ENCODE measurements at places on chromosomes 7 and 10. TPM values are rescaled to one million over a fixed set of nuclear protein-coding genes. Genes with fewer than 3 reads are reported as not detected.

DNA sequence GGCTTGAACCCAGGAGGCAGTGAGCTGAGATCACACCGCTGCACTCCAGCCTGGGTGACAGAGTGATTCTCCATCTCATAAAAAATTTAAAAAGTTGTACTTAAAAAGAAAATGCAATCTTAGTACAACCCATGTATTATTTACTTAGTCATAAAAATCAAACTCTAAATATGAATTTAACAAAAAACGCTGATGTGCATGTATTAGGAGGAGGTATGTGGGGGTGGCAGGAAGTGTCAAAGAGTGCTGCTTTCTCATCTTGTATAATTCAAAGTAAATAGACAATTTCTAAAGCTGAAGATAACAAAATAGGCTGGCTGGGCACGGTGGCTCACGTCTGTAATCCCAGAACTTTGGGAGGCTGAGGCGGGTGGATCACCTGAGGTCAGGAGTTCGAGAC is 81.0 kb upstream of the NRBF2 start:
- no peak for DNase-seq

- no peak for DNase-seq
Observed at GRCh38 chr10:96073722-96074121, 30.3 kb downstream of the CCNJ start.

GRCh38 chr10:108208038-108208437 is 1043.5 kb upstream of the SORCS1 start:
- DNase-seq = no peak

- DNase-seq = no peak
Observed at GRCh38 chr10:81367132-81367531, 507.9 kb upstream of the NRG3 start.

DNA sequence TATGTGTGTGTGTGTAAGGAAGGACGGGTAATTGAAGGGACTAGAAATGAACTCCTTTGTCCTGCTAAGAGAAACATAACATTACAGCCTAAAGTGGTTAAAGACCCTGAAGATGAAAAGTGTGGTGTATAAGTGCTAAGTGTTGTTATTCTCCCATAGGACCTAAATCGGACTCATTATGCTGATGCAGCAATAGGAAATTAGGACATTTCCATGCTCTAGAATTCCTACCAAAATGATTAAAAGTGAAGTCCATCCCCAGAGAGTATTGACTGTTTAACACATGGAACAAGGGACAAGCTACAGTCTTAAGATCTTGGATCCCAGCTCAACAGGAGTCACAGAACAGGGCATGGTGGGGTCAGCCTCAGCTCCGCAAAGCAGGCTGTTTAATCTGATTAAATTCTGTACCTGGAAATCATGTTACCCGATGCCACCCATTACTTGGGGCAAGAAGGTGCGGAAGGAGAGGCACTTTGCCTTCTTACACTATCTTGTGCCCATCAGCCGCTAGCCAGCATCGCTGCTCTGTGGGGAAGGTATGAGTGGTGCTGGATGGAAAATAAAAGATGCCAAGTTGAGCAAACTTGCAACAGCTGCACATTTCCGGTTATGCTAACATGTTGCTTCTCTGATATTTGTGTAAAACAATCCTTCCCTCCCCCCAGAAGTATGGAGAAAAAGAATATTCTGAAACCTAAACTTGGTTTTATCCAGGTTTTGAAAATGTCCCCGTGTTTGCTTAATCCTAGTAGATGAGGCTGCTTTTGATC is 100.5 kb downstream of the CREB5 start:
- DNase-seq = no peak

DNA sequence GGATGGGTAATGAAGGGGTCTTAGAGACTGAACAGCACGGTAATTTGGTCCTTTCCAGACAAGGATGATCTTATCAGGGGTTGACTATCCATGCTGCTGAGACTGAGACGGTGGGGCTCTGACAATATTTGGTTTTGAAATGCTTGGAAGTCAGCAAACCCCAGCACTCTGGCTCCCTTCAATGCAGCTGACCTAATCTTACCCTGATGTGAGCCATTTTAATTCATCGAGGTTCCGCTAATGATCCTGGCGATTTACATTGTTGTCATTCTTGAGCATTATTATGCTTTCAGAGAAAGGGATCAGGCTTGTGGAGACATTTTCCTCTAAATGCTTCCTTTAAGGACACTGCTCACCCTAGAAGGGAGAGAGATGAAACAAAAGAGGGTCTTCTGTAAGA is 114.6 kb upstream of the BMPER start:
- no peak for DNase-seq

GRCh38 chr7:27697861-27698430 is 35.3 kb upstream of the HIBADH start:
- DNase-seq = no peak

GRCh38 chr7:131548371-131548770 is 8.1 kb downstream of the PODXL start:
- DNase-seq = no peak

GRCh38 chr10:95792211-95792780 is 36.3 kb downstream of the ENTPD1 start:
- no peak for DNase-seq

- no peak for DNase-seq
Observed at GRCh38 chr7:81618396-81619014, 151.3 kb downstream of the HGF start.

DNA sequence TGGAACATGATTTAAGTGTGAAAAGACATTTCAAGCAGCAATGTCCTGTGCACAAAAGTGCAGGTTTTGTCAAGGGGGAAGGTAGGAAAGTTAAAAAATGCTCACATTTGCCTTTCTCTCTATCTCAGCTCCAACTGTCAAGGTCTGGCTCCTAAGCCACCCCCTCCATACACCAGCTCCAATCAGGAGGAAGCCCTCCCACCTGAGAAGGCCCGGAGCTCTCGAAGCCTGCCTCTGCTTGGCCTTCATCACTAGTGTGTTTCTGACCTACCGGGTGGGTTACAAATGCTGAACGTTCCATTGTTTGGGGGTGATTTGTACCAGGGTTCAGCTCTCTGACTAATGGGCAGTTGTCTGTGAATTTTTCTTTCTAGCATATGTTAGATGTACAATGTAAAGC is 14.2 kb downstream of the CRHR2 start:
- DNase-seq = no peak

- DNase-seq = no peak
Observed at GRCh38 chr10:12660812-12661211, 311.5 kb downstream of the CAMK1D start.

GRCh38 chr7:145978769-145979168 is 137.8 kb upstream of the CNTNAP2 start:
- no peak for DNase-seq

DNA sequence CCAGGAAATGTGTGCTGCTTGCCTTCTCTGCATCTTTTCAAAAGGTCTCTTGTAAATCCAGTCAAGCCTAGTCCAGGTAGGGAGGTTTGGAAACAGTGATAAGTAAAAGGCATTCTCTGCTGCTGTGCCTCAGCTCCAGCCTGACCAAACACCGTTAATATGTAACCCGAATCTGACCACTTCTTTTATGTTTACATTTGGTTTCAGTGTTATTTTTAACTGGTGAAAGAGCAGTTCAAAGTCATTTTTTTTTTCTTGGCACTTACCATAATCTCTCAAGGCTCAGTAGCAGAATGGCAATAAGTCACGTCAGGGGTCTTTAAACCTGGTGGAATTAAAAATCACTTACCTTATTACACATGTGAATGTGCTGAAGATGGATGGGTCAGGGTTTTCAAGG is 216.8 kb downstream of the PTEN start:
- no peak for DNase-seq

DNA sequence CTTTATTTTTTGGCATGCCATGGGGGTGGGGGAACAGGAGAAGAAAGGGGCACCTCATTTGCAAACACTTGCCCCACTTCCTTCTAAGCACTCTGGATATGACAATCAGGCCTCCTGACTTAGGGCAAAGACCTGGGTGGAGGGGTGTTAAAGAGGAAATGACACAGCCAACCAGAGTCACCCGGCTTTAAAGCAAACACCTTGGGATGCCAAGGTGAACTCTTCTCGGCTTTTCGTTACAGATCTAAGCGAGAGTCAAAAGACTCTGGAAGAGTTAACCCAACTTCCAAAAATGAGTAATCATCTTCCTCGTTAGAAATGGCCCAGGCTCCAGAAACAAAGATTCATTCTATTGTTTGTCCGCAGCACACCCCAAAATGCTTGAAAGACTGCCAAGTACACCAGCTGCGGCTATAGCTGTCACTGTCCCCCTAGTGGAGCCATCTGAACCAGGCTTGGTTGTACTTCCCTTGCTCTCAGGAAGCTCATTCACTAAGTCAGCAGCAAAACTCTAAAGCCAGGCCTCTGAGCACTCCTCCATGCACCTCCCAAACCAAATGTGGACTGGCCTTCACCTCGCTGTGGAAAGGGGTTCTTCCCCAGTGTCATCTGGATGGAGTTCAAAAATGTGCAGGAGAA is 24.8 kb downstream of the FAM53B start:
- peak; percentile 43 for DNase-seq

Gene CTAGE4
- total RNA-seq = 3.3 TPM

Gene CYP2C8
- 0.87 TPM for total RNA-seq

Gene MRPL43
- 51.8 TPM for total RNA-seq

Gene EIF5AL1
- 0.59 TPM for total RNA-seq

Gene STRA8
- not detected for total RNA-seq

Gene HOGA1
- total RNA-seq = 0.85 TPM

All from endothelial cell (in vitro differentiated cells).